Activated CD4-positive, alpha-beta T cell treated with anti-CD3 and anti-CD28 coated beads for 36 hours (primary cell): ENCODE measurements at places on chromosomes 5 and 9. TPM values are rescaled to one million over a fixed set of nuclear protein-coding genes. Genes with fewer than 3 reads are reported as not detected.

Gene HRH2
- 16.9 TPM for total RNA-seq

Gene ERP44
- 12.0 TPM for total RNA-seq

Gene PCDHGB3
- total RNA-seq: not detected

Gene HTR1A
- total RNA-seq: not detected

Gene CLPTM1L
- total RNA-seq: 62.2 TPM

Gene FAM174A
- 4.7 TPM for total RNA-seq

Gene PSD2
- not detected for total RNA-seq

Gene AQP7
- total RNA-seq: not detected

Gene SHC3
- total RNA-seq: not detected

DNA sequence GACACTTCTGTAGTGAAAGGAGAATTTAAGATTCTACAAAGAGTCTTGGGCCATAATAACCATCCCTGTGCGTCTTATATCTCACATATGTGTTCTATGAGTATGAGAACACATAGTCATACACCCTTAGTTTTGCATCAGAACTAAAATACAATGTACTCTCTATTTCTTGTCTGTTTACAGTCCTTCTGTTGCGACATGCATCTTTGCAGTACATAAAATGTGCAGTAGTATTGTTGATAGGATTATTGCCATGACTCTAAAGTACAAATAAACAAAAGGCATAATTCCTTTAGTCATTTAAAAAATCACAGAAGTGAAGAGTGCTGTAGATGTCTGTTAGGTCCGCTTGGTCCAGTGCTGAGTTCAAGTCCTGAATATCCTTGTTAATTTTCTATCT, 201.9 kb downstream of the NR3C1 start:
- DNase-seq: no peak

DNA sequence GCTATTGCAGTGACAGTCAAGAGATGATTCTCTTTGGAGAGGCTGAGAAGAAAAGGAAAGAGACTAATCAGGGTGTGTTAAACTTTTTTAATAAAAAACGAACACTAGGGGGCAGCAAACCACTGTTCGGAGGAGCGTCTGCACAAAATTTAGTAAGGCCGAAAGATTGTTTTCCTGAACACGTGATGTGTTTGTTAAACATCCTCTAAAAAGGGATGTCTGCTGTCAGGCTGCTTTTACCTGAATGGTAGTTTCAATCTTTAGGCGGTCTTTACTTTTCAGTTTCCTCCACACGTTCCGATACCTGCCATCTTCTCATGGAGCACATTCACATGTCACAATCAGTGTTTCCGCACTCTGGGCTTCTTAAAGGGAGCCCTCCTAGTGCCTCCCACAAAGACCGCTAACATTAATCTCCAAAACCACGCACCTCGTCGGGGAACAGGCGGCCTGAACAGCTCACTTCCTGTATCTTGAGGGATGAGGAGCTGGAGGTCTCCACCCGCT, 125.2 kb downstream of the GPBP1 start:
- DNase-seq: peak; percentile 75

DNA sequence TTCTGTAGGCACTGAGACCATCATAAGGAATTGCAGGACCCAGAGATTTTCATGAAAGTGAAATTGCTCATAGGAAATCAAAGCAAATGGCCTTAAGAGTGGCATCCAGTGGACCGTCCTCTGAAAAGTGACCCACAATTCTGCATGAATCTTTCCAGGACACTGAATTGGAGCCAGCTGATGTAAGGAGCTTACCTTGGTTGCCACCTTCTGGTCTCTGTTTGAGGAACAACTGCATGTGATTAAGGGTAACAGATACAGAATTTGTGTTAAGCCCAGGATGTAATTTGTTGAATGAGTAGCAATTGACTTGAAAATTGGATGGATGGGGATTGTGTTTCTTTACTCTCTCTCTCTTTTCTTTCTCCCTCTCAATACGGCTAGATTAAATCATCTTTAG, 49.9 kb upstream of the GAS1 start:
- no peak for DNase-seq

GRCh38 chr9:38371495-38371894, 21.0 kb upstream of the ALDH1B1 start:
- DNase-seq: peak; percentile 47

DNA sequence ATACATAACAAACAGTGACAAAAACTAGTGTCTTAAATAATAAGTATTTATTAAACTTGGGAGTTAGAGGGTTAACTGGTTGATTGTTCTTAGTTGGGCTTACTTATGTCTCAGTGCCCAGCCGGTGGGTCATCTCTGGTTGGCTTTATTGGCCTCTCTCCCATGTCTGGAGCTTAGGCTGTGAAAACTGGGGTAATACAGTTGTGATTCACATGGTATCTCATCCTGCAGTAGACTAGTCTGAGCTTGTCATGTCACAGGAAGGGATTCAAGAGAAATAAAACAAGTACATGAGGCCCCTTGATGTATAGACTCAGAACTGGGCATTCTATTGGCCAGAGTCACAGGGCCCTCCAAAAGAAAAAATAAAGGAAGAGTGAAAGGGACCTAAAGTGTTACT, 466.4 kb upstream of the SMC2 start:
- DNase-seq: no peak

- DNase-seq: peak; percentile 97
Measured at GRCh38 chr9:127785933-127786772, at the start of gene CDK9. Gene CDK9 (plus strand): TSS chr9:127786034. CDS start chr9:127786149, 115 bp downstream.

GRCh38 chr5:15506146-15506545, 6.2 kb downstream of the FBXL7 start:
- no peak for DNase-seq

- DNase-seq: no peak
Measured at GRCh38 chr9:89342948-89343347, 24.6 kb downstream of the SECISBP2 start.

DNA sequence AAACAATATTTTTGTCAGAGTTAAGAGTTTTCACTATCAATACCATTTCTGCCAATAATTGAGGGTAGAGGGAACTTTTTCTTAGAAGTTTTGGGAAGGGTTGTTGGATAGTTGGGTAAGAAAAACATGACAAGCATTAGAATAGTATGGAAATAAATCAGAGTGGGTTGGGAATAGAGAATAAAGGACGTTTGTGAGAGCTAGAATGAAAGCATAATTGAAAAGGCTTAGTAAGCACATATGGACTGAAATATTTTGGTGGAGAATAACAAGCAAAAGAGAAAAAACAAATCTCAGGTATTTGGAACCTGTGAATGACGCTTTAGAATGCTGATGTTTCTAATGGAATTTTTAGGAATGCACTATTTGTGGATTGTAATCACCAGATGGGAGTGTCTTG, 262.9 kb upstream of the EDIL3 start:
- no peak for DNase-seq

DNA sequence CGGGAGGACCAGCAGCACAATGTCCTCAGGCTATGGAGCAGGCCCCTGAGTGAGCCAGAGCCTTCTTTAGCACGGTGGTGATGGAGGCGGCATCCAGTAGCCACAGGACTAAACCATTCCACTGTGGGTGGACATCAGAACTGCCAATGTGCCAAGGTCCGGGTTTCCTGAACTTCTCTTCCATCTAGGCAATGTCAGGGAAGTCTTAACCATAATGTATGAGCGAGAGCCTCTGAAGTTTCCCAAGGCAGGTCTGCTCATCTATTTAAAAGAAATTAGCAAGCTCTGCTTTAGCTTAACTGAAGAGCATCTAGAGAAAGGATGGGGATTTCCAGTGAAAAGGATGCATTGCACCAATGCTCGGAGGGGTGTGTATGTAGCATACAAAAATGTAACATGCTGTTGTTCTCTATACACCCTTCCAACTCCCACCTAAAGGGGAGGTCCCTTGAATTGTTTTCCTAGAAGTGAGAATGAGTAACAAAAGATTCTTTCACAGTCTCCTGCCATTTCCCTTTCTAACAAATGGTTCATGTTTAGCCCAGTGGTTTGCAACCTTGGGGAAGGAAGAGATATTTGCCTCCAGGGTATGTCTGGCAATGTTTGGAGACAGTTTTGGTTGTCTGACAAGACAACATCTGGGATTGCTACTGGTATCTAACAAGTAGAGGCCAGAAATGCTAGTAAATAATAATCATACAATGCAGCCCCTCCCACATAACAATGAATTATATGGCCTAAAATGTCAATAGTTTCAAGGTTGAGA, 6.1 kb upstream of the RXFP3 start:
- no peak for DNase-seq

DNA sequence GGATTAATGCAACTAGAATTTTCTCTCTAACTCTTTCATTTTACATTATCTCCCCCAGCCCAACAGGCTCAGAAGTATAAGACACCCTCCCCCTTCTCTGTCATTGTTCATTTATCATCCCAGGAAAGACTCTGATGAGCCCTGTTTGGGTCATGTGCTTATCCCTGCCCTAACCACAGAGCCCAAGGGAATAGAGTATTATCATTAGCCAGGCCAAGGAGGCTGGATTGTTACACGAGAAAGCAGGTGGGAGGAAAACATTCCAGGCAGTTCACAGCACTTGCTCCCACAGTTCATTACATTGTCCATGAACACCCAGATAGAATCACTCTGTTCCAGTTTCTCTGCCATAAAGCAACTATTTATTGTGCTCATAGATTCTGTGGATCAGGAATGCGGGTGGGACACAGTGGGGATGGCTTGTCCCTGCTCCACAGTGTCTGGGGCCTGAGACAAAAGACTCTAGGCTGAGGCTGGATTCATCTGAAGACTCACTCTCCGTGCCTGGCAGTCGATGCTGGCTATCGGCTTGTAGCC, 59.5 kb upstream of the TMEM215 start:
- DNase-seq: no peak

GRCh38 chr9:73152953-73153352, 1.3 kb downstream of the ANXA1 start:
- peak; percentile 35 for DNase-seq

DNA sequence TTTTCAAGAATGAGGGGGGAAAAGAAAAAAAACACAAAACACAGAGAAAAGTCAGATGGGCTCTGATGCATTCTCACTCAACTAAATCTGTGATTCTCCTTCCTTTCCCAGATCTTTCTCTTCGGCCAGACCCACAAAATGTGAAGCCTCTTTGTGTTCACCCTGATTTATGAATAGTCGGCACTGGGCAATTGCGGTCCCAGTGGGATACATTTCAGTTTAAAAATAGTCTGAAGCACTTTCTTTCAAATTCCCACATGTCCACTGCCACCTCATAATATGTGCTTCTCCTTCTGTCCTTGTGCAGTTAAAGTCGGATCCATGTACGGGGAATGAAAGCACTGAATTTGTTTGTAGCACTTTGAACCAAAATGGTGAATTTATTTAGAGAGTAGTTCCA, 995.4 kb upstream of the WWC1 start:
- no peak for DNase-seq
